ENCODE measurements at places on chromosomes 11 and 22.

GRCh38 chr11:94507485-94507884 lies 4.8 kb upstream of the C11orf97 start:
- DNase-seq = no peak

DNA sequence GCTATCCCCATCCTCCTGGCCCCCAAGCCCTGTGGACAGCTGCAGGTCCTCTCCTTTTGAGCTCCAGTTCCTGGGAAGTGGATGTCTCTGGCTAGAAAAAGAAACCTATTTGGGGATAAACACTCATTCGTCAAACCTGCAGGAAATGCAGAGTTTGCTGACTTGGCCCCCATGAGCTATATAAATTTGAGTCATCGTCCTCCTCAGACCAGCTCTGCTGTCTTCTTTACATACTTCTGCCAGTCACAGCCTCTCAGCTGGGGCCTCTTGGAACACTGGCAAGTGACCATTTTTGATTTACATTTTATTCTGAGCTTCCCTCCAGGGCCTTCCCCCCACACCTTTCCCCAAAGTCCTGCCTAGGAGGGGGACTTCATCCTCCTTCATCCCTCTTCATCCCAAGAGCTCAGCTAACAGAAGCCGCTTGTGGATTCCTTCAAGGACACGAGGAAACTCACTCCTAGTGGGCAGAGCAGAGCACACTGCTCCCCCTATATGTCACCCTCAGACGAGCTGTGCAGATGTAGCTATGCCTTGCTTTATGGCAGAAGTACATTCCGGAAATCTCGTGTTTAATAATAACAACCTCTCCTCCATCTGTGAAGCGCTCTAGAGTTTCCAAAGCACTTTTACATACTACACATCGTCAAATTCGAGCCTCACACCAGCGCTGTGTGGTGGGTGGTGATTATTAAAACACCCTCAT lies 131.8 kb downstream of the FEZ1 start:
- no peak for DNase-seq

DNA sequence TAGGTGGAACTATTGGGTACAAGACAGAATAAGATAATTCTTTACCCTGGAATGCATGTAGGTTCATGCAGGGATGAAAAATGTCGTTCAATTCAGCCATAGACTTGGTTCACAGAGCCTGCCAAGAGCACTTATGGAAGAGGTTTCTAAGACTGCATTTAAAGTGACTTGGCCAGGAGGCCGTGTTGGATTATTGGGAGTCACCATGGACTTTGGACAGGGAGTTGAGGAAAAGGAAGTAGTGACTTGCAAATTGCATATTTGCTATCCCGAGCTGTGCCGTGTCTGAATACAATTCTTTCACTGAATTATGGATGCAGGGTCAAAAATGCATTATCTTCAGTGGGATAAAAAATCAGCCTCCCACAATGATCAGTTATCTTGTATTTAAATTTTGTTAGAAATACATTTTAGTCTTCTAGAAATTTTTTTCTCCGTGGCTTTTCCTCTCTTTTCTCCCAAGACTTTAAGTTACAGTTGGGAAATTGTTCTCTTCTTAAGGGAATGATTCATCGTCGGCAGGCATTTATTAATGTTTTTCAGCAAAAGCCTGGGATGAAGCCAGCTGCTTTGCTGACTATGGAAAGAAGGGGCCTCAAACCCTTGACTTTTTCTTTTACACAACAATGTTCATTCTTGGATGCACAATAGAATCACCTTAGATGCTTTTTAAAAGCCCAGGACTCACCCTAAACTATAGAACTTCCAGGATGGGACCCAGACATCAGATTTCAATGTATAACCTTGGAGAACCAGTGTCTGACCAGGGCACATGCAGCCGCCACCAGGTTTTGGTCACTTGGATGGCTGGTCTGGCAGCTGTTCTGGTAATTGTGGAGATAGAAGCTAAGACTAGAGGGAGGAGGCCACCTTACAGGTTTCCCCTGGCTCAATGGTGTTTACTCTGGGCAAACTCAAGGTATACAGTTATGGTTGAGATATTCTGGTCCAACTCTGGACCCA lies 70.8 kb downstream of the FAT3 start:
- DNase-seq = no peak

DNA sequence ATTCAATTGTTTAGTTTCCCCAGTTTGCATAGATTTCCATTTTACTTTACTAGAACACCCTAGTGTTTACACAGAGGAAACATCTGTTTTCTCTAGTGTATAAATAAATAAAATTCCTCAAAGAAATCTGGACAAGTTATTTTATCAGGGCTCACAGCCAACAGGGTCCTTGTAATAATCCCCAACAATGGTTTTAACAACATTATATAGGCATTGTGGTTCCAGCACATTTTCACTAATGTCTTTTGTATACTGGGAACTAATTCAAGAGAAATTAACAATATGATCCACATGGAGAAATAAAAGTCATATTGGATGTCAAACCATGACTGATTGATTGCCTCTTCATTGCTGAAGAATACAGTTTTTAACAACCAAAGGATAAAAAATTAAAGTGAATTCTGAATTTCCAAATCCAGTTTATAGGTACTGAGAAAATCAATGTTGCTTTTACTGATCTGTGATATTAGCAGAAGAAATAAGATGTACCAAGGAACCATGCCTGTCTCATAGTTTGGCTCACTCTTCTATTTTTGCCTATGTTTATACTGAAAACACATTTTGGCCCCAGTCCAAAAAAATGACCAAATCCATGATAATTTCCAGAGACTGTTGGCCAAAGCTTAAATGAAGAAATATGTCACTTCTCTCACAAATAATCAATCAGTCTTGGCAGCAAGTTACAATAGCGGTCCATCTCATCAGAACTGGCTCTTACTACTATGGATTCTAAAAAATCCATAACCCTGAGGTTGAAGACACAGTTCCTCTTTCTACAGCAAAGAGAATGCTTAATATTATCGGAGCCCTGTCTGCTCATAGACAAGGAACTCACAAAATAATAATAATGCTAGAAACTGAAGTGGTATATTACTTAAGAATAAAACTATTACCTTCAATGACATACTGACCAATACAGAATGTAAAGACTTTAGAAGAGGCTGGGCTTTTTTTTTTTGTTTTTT lies 1.4 kb upstream of the MS4A13 start:
- no peak for DNase-seq

- no peak for DNase-seq
Measured at GRCh38 chr22:27844256-27844655, 42.7 kb upstream of the MN1 start.

- DNase-seq = no peak
Measured at GRCh38 chr22:23495614-23496444, 84.3 kb downstream of the IGLL1 start.

DNA sequence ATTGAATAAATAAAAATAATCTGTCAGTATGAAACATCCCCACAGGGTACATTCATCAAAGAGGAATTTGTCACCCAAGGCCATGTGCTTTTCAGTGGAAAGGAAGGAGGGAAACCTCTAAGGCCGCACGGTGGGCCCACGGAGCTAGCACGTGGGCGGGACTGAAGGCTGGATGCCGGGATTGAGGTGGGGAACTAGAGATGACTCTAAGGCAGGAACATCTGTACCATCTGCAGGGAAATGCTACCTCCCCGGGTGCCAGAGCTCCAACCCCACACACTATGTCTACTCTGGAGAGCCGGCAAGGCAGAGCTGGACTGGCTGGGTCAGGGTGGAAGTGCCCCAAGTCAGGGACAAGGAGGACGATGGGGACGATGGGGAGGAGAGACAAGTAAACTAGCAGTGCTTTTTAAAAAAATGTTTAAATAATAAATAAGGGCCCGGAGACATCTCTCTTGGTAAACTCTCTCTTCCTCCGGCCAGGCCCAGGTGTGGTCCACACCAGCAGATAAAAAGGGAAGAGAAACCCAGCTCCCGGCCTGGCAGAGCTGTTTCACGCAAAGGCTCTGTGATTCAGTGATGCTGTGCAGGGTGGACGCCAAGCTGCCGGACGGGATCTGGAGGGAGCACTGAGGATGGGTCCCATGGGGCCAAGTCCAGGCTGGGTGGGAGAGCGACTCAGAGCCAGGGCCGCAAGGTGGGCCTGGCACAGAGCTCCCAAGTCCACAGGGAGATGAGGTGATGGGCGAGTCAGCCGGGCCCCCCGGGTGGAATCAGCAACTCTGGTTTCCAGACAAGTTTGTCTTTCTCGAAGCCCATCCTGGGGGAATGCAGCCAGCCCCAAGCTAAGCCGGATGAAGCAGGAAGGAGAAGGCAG lies 5.8 kb downstream of the LIF start:
- no peak for DNase-seq

- no peak for DNase-seq
Measured at GRCh38 chr22:46849101-46849500, 86.7 kb downstream of the TBC1D22A start.

DNA sequence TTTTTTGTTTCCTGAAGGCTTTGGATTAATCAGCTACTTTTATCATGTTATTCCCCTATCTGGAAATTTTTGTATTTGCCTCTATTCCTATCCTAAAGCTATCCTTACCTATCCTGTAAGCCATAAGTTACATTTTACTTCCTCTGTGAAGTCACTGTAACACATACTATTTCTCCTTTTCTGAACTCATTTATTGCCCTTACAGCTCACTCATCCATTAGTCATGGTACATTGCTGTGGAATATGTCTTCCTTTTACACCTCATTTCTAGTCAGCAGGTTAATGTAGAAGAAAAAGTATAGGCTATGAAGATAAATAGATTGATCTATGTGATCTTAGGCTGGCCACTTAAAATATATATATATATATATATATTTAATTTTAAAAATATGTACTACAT lies 28.0 kb downstream of the SWAP70 start:
- DNase-seq = no peak

GRCh38 chr11:71370020-71370747 lies 78.0 kb downstream of the DHCR7 start:
- DNase-seq = no peak

DNA sequence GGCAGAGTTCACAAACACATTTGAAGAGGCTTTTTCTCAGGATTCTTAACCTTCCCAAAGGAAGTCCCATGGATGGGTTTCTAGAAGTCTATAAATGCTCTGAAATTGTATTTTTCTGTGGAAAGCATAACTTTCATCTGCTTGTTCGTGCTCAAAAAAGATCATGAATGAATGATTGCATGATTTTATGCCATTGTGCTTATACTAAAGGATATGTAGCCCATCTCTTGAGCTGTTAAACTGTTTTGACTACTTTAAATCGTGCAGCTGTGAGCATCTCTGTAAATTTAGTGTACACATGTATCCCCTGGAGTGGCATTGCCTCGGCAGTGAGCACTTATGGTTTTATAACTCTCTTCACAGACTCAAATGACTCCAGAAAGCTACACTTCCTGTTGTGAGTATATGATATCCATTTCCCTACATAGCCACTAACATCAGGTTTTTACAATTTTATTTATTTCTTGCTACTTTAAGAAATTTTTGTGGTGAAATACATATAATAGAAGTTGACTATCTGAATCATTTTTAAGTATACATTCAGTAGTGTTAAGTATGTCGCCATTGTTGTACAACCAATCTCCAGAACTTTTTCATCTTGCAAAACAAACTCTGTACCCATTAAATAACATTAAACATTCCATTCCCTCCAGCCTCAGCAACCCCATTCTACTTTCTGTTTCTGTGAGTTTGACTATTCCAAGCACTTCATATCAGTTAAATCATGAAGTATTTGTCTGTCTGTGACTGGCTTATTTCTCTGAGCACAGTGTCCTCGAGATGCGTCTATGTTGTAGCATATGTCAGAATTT lies 8.0 kb downstream of the NEAT1 start:
- no peak for DNase-seq

- no peak for DNase-seq
Measured at GRCh38 chr11:114064216-114064615, 4.7 kb downstream of the ZBTB16 start.

GRCh38 chr11:123479048-123479837 lies 49.2 kb downstream of the GRAMD1B start:
- no peak for DNase-seq

DNA sequence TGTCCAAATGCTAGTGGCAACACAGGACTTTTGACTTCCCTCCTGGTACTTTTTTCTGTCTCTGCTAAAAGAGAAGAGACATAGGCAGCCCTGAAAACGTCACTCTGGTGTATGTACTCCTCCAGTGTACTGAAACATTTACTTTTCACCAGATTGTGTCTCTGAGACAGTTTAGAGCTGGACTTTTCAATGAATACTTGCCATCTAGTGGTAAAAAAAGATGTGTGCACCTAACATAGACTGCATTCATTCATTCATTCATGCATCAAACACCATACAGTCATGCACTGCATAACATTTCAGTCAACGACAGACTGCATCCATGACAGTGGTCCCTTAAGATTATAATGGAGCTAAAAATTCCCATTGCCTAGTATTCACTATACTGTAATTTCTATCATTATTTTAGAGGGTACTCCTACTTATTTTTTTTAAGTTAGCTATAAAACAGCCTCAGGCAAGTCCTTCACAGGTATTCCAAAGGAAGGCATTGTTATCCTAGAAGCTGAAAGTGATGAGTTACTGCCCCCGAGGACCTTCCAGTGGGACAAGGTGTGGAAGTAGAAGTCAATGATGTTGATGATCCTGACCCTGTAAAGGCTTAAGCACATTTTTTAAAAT lies 186.2 kb downstream of the SPON1 start:
- no peak for DNase-seq

- DNase-seq = no peak
Measured at GRCh38 chr11:134535029-134536025, 123.3 kb upstream of the B3GAT1 start.

DNA sequence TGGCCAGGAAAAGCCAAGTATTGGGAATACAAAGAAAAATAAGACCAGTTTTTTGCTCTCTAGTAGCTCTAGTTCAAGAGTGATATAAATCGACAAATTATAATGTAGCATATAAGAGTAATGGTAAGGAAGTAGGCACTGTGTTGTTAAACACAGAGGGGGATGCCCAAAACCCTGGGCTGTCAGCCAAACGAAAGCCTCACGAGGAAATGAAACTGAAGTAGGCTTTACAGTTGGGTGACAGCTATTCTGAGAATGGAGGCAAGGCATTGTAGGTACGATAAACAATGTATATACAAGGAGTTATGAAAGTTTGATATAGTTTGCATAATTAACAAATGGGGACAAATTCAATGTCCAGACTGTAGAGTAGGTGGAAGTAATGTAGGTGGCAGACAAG lies 176.4 kb downstream of the FAM181B start:
- DNase-seq = peak; percentile 45

- no peak for DNase-seq
Measured at GRCh38 chr22:37337204-37337943, 55.1 kb downstream of the CYTH4 start.

- DNase-seq = peak; percentile 3
Measured at GRCh38 chr11:88695689-88696414, 358.3 kb upstream of the CTSC start.

- peak; percentile 53 for DNase-seq
Measured at GRCh38 chr22:39349506-39349966, 255 bp upstream of the SYNGR1 start.

DNA sequence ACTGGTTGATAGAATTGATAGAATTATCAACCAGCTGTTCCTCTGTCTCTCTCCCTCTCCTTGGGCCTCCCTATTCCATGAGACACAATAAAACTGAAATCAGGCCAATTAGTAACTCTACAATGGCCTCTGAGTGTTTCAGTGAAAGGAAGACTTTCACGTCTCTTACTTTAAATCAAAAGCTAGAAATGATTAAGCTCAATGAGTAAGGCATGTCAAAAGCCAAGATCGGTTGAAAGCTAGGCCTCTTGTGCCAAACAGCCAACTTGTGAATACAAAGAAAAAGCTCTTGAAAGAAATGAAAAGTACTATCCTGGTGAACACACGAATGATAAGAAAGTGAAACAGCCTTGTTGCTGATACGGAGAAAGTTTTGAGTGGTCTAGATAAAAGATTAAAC lies 16.6 kb downstream of the PIH1D2 start:
- DNase-seq = no peak

All from globus pallidus (tissue), 1 donor.